Skin of body (tissue), 3 donors: ENCODE measurements at places on chromosomes 5 and 9. TPM values are rescaled to one million over a fixed set of nuclear protein-coding genes. Genes with fewer than 3 reads are reported as not detected.

CCL21 gene
- total RNA-seq, result 11.9 TPM

- no peak for DNase-seq
Observed at GRCh38 chr9:22033012-22033630, 24.0 kb upstream of the CDKN2B start.

DNA sequence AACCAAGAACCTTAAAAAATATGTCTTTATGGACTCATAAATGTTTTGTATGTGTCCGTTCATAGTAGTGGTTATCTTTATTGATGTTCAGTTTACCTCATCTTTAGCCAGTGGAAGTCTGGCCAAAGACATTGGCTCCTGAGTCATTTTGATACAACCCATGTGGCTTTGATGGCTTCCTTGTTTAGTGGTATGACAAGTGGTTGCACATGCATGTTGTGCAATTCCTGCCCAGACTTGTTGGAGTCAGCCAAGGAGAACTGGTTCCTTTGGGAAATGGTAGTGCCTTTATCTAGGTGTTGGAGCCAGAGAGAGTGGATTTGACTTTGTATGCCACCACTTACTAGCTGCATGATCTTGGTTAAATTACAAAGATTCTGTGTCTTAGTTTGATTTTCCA is 94.3 kb downstream of the RPS23 start:
- DNase-seq, result no peak

GRCh38 chr9:13061390-13061789 is 218.1 kb downstream of the MPDZ start:
- no peak for DNase-seq

CDH6 gene
- total RNA-seq, result 6.9 TPM

DNA sequence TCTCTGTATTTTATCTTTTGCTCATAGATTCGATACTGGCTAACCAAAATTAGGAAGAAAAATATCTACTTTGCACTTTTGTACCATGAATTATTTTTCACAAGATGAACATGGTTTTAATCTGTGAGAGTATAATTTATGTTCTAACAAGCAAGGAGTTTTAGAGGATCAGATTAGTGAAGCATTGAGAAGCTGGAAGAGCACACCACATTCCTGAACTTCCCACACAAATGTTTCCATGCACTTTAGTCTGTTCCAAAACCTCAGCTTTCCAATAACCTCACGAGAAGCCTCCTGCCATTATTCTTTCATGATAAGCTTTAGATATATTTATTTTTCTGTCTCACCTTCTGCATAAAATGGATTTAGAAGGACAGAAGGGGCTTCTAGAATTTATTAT is 98.7 kb upstream of the MPDZ start:
- DNase-seq, result peak; percentile 92

GRCh38 chr5:180214870-180215770 is 6.1 kb upstream of the RASGEF1C start:
- DNase-seq, result no peak

DNA sequence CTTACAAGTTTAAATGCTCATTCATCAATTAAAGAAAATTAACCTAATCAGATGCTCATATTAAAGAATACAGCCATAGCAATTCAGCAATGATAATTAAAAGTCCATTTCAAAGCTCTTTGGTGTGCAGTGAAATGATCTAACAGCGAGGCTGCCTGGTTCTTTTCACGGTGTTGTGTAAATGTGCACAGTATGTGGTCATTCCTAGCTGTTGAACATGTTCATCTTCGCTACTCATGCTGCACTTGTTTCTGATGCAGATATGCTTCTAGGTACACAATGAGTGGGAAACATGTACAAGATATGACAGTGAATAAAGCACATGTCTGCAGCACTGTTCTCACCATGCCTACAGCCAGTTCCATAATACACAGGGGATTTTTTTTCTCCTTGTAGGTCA is 163.5 kb downstream of the NR2F1-AS1 start:
- DNase-seq, result no peak

DNA sequence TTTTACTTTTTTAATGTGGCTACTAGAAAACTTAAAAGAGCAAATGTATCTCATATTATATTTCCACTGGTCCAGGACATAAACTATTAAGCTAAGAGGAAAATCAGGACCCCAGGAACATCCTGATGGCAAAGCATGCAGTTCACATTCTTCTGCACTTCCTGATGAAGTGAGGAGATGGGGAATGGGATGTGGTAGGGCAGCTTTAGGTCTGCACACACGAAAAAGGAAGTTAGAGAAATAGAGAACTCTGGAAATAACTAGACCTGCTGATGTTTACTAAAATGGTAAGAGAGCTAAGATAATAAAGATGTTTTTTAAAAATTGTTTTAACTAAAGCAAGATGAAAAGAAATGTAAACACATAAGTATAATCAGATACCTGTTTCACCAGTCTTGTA is 39.7 kb upstream of the NIPBL start:
- no peak for DNase-seq

CRB2 gene
- 0.10 TPM for total RNA-seq

CDX1 gene
- total RNA-seq, result 0.49 TPM

DNA sequence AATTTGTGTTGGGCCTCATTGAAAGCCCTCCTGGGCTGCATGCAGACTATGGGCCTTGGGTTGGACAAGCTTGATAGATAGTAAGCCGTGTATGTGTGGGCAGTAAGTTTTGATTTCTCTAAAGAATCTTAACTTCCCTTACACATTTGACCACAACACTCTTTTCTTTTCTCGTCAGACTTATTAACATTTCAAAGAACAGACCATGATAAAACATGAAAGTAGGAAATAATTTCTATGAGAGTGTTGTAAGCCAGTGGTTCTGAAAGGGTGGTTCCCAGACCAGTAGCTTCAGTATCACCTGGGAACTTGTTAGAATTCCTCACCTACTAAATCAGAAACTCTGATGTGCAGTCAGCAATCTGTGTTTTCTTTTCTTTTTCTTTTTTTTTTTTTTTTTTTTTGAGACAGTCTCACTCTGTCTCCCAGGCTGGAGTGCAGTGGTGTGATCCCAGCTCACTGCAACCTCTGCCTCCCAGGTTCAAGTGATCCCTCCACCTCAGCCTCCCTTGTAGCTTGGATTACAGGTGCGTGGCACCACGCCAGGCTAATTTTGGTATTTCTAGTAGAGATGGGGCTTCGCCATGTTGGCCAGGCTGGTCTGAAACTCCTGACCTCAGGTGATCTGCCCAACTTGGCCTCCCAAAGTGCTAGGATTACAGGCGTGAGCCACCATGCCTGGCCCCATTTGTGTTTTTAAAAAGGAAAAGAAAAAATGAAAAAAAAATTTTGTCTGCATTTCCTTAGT is 20.0 kb upstream of the GCNT1 start:
- no peak for DNase-seq

SLC6A19 gene
- total RNA-seq, result not detected

DNA sequence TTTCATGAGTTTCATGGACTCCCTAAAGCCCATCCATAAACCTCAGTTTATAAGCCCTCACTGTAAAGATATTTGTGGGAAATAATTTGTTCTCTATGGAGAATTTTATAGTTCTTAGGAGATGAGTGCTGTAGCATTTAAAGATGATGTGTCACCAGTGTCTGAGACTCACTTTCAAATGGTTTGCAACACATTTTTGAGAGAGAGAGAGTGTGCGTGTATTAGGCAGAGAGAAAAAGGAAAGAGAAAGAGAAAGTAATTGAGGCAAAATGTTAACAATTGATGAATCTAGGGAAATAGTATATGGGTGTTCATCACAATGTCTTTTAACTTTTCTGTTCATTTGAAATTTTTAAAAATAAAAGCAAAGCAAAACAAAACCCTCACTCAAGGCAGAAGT is 479.0 kb downstream of the ZSWIM6 start:
- no peak for DNase-seq

PCDHGB7 gene
- 7.6 TPM for total RNA-seq

DNA sequence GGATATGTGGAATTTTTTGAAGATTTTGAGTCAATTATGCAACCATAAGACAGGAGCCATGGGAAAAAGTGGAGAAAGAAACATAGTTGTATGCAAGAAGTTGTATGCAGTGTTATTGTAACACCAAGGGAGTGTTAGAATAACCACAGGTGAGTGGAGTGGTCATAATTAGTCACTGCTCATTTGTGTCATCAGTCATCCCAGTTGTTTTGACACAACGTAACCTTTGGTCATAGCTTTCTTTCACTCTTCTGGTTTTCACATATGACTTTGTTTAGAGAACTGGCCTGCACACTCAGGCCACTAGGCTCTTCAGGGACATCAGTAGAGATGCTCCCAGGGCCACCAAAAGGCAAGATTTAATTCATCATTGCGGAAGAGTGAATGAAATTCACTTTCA is 158.7 kb upstream of the HMHB1 start:
- DNase-seq, result no peak

OBP2B gene
- total RNA-seq, result 0.30 TPM

TMC1 gene
- total RNA-seq, result 0.69 TPM

- DNase-seq, result no peak
Observed at GRCh38 chr5:10460252-10460906, 18.7 kb downstream of the ROPN1L start.

REEP2 gene
- 1.7 TPM for total RNA-seq

- DNase-seq, result no peak
Observed at GRCh38 chr9:71479621-71480020, 288.7 kb downstream of the CEMIP2 start.

DNA sequence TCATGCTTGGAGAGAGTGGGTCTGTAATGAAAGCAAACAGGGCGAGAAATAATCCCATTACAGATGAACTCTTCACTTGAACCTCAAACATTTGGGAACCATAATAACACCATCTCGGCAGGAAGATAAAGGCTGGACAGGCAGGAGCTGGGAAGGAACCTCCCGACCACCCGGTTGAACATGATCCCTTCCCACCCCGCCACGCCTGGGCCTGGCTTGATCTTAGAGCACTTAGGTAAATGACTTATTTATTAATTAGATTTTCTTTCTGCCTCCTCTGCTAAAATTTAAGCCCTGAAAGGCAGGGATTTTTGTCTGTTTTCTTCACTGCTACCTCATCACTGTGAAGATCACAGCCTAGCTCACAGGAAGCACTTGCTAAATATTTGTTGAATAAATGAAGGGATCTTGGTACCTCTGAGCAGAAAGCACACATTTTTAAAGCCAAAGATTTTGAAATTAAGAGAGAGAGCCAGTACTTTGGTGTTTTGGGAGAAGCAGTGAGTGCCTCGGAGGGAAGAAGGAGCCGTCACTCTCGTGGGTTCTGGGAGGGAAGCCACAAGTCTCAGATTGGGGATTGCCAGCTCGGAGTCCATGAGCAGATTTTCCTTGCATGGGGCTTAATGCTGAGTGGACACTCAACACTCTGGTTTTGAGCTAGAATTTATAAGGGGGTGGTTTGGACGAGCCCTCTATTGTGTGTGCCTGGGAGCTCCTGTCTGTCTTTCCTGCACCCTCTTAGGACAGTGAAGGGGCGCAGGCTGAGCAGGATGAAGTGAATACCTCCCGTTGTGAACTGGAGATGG is 133.3 kb downstream of the MACROH2A1 start:
- DNase-seq, result no peak

GRCh38 chr5:163612358-163613149 is 107.1 kb downstream of the MAT2B start:
- DNase-seq, result no peak

DNA sequence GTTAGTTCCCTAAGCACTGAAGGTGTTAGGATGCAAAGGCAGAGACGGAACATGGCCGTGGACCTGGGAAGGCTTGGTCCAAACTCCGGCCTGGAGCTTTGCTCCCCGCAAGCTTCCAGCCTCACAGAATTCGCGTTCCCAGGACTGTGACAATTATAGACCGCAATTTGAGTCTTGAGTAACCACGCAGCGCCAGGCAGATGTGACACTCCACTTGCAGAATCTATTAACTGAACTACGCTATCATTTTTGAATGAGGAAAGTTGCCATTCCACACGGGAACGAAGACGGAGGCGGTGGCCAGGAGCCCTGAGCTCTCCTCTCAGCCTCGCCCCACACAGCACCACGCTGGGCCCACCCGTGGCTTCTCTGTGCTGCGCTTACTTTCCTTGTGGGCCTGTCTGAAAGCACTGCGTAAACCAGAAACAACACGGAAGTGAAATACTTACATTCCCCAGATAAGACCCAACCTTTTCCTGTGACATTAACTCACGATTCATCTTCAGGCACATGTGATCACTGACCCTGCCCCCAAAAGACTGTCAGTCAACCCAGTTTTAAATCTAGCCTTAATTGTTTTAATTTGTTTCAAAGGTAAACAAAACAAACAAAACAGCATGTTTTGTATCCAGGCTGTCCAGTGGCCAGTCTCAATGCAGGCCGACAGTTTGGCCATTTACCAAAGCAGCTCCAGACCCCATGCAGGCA is 16.1 kb upstream of the COL5A1 start:
- DNase-seq, result no peak

DNA sequence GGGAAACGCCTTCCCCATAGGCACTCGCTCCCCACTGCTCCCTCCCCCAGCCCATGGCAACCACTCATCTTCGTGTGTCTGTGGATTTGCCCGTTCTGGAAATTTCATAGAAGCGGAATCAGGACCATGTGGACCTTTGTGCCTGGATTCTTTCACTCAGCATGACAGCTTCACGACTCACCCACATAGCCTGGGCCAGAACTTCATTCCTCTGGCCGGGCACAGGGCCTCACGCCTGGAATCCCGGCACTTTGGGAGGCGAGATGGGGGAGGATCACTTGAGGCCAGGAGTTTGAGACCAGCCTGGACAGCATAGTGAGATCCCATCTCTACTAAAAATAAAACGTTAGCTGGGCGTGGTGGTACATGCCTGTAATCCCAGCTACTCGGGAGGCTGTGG is 12.1 kb upstream of the DIPK1B start:
- no peak for DNase-seq

- DNase-seq, result no peak
Observed at GRCh38 chr5:84478603-84479002, 93.9 kb upstream of the EDIL3 start.

DNA sequence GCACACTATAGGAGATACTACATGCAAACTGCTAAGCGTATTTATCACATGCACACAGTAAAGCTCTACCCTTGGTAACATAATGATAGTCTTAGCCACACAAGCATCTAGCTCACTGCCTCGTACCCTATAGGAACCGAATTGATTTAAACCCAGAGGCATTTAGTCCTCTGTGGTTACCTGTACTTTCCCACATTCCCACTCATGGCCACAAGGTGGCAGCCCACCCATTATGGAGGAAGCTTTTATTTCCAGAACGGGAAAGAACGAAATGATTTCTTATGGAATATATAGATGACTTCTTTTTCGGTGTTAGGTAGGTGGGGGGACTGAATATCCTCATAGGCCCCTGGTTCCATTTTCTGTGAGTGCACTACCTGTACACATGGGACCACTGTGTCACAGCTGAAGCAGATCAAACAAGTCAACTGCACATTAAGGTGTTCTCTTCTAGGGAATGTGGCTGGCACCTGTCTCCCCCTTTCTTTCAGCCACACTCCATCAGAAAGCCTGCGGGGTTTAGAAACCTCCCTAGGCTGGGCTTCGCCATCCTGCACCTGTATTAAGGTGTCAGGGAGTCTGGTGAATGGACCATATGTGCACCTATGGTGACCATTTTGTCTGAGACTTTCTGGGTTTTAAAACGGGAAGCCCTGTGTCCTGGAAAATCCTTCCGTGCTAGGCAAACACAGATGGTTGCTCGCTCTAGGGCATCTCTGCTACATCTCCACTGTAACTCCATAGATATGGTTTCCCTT is 313.2 kb downstream of the SLIT3 start:
- DNase-seq, result peak; percentile 25

TMEM215 gene
- 0.39 TPM for total RNA-seq

- DNase-seq, result no peak
Observed at GRCh38 chr5:55855509-55855908, 4.4 kb downstream of the IL31RA start.

TUSC1 gene
- 10.2 TPM for total RNA-seq
